ENCODE measurements at places on chromosomes 1 and 21. TPM values are rescaled to one million over a fixed set of nuclear protein-coding genes. Genes with fewer than 3 reads are reported as not detected.

CACNA1S gene
- total RNA-seq: not detected

PRKAA2 gene
- 1.6 TPM for total RNA-seq

CFAP45 gene
- total RNA-seq: 0.59 TPM

KPRP gene
- total RNA-seq: not detected

LYPD8 gene
- total RNA-seq: not detected

RHBG gene
- total RNA-seq: 5.7 TPM
